Omental fat pad (tissue), 4 donors: ENCODE measurements at places on chromosomes 11 and 22.

DNA sequence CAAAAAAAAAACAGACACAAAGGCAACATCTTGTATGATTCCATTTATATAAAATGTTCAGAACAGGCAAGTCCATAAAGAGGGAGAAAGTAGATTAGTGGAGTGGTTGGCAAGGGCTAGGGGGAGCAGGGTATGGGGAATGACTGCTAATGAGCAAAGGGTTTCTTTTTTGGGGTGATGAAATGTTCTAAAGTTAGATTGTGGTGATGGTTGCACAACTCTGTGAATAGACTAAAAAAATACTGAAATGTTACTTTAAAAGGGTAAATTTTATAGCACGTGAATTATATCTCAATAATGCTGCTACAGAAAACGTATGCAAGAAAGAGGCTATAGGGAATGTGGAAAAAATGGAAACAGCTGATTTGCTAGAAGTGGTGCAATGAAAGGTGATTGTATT is 155.1 kb downstream of the TENM4 start:
- no peak for DNase-seq

DNA sequence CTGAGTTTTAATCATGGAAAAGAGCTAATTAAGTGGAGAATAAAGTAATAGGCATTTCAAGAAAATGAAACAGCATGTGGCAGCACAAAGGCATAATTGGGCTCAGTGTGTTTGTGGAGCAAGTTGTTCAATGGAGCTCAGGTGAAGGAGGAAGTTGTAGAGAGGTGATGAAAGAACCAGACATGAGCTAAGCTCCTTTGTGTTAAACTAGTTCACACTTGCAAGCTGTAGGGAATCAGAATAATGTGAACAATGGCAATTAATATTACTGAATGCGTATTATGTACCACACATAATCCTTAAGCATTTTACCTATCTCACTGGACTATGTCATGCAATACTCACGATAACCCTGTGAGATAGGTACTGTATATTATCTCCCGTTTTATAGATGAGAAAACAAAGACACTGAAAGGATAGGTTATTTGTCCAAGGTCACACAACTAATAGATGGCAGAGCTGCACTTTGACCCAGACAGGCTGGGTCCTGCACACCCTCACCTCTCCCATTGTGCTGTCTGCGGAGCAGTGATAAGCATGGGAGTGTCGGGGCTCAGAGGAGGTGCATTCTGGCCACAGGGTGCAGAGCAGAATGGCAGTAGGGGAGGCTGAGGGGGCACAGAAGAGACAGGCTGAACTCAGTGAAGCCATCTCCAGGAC is 8.9 kb downstream of the OLFML1 start:
- no peak for DNase-seq

- no peak for DNase-seq
Measured at GRCh38 chr11:14861680-14862079, 30.4 kb downstream of the CYP2R1 start.

GRCh38 chr11:14742849-14743559 is 99.4 kb downstream of the PDE3B start:
- DNase-seq: no peak

- DNase-seq: no peak
Measured at GRCh38 chr11:79089601-79090000, 351.2 kb downstream of the TENM4 start.

- no peak for DNase-seq
Measured at GRCh38 chr11:14345668-14346067, 13.3 kb downstream of the RRAS2 start.

GRCh38 chr11:57936050-57936418 is 87.6 kb upstream of the OR9Q1 start:
- no peak for DNase-seq

- DNase-seq: no peak
Measured at GRCh38 chr22:28905256-28905832, 22.0 kb downstream of the ZNRF3 start.

GRCh38 chr22:19629720-19630419 is 84.4 kb upstream of the SEPTIN5 start:
- peak; percentile 60 for DNase-seq

DNA sequence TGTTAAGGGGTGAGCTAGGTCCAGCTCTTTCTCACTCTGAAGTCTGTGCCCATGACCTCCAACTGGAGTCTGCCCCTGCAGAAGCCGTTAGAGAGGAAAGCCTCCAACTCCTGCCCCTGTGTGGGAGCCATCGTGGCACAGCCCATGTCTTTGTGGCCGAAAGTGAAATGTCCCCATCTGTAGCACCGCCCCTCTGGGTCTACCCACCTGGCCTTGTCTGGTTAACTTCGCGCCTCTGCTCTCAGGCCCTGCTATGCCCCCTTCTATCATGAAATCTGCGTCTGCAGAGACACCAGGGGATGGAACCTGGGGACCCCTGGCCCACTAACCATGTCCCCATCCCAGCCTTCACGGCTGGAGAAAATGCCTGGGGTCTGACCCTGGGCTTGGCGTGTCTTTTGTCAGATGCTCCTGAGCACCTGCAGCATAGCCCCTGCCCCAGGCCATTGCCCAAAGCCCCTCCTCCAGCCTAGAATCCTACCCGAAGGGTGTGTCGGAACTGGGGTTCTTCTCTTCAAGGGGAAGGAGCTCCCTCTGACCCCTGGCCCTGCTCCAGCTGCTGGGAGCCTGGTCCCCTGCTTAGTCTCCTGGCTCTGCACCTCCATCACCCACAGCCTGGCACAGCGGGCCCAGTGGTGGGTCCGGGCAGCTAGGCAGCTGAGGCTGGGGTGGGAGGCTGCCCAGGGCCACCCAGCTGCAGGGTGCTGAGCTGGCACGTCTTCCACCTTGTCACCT is 35.8 kb upstream of the HMOX1 start:
- no peak for DNase-seq

DNA sequence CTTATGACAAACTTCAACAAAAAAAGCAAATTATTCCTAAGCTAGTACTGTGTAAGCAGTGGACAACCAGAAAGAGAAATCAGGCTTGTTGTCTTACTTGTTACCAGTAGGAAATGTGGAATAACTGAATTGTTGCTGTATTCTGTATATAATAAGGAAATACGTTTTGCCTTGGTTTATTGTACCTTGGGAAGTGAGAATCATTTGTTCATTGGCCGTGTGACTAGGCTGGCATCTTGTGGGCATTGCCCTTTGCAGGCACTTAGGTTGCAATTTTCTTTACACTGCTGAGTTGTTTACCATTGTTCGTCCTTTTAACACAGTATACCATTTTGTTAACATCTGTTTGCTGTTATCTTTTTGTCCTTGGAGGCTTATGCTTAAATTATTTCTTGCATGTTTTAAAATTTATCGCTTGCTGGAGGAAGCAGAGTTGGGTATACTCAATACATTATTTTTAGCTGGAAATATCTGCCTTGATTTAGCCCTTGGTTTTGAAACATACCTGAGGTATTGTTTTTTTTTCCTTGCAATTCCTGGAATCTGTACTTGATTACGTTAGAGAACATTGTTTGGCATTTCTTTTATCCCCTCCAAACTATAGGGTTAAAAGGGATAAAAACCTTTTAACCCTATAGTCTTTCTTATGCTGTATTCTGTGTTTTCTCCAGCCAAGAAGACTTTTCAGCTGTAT is 109.3 kb downstream of the DDX10 start:
- no peak for DNase-seq

DNA sequence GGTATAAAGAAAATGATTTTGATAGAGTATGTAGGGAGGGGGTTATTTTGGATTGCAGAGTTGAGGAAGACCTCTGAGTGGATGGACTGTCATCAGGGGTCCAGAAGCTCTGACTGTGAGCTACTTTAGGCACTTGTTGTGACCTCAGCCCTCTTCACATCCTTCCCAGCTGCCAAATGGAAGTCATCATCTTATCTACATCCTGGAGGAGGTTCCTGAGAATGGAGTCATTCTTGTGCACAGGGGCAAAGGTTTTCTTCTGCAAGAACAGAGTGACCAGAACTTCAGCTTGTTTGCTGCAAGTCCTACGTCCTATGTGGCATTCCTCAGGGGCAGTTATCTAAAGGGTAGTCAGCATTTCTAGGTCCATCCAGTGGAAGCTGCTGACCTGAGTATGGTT is 393.8 kb downstream of the AASDHPPT start:
- DNase-seq: no peak

DNA sequence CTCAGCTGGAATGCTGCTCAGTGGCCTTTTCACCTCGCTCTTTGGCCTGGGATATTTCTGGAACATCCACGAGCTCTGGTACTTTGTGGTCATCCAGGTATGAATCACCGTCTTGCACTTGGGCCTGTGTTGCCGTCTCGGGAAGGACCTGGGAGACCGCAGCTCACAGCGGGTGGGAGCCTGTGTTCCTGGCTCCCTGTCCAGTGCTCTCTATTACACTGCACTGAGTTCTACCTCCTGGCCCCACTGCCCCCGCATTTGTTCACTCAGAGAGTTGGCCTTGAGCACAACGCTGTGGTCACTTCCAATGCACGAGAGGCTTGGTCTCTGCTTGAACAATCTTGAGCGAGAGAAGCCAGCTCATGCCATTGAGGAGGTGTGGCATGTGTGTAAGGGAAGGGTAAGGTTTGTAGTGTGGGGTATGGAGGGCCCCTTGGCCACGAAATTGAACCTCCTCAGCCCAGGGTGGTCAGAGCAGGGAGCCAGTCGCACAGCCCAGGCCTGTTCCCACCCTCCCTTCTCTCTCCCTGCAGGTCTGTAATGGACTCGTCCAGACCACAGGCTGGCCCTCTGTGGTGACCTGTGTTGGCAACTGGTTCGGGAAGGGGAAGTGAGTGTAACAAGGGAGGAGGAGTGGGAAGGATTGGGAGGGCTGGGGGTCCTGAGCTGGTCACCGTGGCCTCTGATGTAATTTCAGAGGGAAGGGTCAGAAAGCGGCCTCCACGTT is 16.2 kb downstream of the SLC37A2 start:
- no peak for DNase-seq

GRCh38 chr11:93528757-93529645 is 14.2 kb downstream of the SMCO4 start:
- no peak for DNase-seq

DNA sequence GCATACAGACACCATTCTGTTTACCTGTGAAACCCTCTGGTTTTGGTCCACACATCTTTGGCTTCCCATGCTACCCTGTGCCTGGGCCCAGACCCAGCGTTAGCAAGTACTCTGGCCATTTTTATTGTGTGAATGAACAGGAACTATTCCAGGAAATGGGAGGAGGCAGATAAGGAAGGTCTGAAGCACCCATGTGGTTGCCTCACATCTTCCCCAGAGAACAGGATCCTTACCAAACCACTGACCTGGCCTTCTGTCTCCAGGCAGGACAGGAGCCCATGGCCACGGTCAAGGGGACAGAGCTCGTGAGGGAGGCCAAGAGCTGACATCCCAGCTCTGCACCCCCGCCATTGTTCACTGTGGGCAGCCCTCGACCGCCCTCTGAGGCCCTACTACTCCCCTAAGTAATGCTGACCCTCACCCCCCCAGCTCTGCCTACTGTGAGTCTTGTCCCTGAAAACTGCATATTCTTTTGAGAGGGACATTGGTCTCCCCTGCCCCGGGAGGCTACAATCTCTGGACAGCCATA is 97.7 kb upstream of the TP53I11 start:
- no peak for DNase-seq

- no peak for DNase-seq
Measured at GRCh38 chr11:127275774-127276173, 275.2 kb upstream of the KIRREL3 start.

- DNase-seq: no peak
Measured at GRCh38 chr11:102793677-102794290, 4.2 kb downstream of the MMP1 start.

- DNase-seq: no peak
Measured at GRCh38 chr11:130999992-131000770, 83.9 kb upstream of the SNX19 start.

GRCh38 chr11:47388697-47389576 is 10.6 kb upstream of the SPI1 start:
- no peak for DNase-seq

DNA sequence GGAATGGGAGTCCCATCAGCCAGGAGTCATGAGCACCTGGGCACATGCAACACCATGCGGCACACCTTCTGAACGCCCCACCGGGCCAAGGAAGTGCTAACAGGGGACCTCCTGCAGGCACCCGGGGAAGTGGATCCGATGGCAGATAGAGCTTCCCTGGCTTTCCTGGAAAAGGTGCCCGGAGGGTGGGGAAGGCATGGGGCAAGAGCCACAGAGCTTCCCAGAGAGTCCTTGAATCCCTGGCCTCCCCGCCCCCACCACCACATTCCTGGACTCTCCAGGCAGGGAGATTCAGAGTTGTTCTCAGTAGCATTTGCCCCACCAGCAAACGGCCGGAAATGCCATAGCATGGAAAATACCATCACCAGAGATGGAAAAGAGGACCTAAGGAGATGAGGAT is 8.3 kb downstream of the TRIM29 start:
- DNase-seq: no peak

- no peak for DNase-seq
Measured at GRCh38 chr11:2673871-2674471, 25.8 kb downstream of the KCNQ1OT1 start.

- no peak for DNase-seq
Measured at GRCh38 chr11:130940706-130941105, 24.4 kb upstream of the SNX19 start.

- no peak for DNase-seq
Measured at GRCh38 chr22:40764763-40765441, 54.2 kb downstream of the SLC25A17 start.

GRCh38 chr22:23152238-23153114 is 7.2 kb downstream of the RAB36 start:
- no peak for DNase-seq

DNA sequence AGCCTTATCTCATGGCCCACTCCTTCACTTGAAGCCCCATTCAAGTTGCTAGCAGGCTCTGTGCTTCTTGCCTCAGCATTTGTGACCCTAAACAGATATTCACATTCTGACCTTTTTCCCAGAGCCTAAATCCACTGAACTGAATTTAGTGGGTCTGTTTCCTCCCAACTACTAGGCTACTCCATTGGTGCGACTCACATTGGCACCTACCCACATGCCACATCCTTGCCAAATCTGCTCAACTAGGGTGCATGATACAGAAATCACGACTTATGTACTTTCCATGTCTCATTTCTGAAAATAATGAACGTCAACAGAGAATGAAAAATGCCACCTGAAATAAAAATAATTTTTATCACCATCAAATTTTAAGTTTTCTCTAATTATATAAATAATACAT is 8.4 kb upstream of the MMP12 start:
- DNase-seq: no peak

GRCh38 chr11:64536396-64536941 is 54.6 kb upstream of the SLC22A12 start:
- no peak for DNase-seq

GRCh38 chr11:36218283-36218921 is 70.8 kb downstream of the COMMD9 start:
- DNase-seq: no peak

DNA sequence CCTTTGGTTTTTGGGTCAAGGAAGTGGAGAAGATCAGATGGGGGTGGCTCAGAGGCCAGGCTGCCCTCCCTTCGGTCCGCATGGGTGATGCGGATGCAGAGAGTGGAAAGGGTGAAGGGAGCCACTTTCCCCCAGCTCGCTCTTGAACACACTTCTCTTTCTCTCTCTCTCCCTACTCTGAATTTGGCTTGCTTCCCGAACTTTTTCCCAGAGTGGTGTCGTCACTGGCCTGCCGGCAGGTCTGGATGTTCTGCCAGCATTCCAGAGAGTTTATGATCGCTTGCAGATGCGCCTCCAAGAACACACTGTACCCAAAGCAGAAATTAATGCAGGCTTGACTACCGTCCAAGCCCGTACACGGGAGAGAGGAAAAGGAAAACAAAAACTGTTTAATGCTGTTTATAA is 103.2 kb downstream of the ZBTB16 start:
- peak; percentile 71 for DNase-seq

- DNase-seq: no peak
Measured at GRCh38 chr11:119027561-119028345, 2.9 kb downstream of the SLC37A4 start.

GRCh38 chr11:6194065-6194581 is 4.9 kb upstream of the OR52W1 start:
- no peak for DNase-seq
